ENCODE measurements at places on chromosomes 2 and 18.

- peak; percentile 50 for DNase-seq
These were observed 28.4 kb downstream of the OTX1 start for GRCh38 chr2:63078852-63079606.

- no peak for DNase-seq
These were observed 33.2 kb upstream of the FOSL2 start for GRCh38 chr2:28359222-28360057.

DNA sequence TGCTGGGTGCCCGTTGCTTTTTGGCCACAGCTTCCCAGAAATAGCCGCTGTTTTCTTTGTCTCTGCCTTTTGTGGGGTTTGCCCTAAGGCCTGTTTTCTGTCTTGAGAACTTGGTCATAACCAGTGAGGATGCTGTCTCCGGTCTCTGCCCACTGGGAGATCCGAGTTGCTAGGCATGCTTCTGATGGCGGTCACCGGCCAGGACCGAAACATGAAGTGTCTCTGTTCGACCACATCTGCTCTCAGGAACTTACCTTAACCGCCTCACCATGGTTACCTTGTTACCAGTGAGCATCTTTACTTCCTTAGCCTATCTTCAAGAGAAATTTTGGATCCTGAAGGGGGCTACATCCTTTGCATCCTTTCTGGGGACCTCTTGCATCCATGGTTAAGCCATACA is 91.9 kb downstream of the RTP5 start:
- DNase-seq: no peak

DNA sequence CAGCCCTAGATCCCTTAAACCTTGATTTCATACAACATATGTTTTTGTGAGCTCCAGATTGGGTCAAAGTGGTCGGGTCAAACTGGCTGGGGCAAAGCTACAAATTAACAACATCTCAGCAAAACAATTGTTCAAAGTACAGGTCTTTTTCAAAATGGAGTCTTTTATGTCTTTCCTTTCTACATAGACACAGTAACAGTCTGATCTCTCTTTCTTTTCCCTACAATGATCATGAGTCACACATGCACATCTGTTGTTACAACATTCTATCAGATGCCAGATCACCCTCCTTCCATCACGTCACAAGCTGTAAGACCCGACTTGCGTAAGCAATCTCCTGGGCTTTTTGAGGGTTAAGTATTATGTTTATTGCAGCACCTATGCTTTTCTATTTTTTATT is 55.1 kb downstream of the RHOB start:
- DNase-seq: no peak

DNA sequence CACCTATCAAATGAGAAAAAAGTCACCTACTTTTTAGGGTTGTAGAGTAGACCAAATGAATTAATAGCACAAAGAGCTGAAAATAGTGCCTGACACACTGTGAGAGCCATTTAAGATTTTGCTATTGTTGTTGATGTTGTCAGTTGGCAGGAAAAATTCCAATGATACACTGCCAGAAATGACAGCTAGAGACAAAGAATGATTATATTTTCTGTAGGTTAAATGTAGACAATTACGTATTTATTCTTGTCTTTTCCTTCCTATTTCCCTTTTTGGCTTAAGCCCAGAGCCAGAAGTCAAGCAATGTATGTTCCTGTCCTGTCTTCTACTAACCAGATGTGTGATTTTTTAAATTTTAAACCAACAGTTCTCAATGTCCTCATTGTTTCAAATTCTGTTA is 17.2 kb downstream of the NRXN1 start:
- no peak for DNase-seq

- no peak for DNase-seq
These were observed 137.8 kb upstream of the SP5 start for GRCh38 chr2:170577356-170577755.

DNA sequence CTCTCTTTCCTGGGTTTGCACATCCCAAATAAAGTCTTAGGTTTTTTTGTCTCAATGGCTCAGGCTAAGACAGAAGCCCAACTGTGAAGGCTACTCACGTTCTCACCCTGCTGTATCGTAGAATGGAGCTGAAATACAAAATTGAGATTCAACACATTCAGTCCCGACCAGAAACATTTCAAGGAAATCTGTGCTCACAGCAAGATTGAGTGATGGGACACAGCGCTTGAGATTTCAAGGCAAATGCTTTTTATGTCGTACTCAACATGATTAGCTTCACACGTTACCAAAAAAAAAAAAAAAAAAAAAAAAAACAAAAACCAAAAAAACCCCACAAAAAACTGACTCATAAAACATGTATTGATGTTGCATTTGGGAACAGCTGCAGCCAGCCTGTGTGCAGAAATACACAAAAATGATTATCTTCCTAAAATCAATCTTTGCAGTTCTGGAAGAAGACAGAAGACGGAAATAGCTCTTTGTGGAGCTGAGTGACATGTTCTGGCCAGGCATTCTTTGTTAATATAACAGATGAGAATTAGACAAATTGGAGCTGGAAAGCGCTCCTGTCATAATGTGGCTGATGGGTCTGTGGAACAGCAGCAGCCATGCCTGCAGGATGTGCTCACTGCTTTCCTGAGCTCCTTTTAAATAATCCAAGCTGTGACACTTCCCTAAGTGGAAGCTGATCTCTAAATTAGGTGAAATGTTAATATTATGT is 453.2 kb downstream of the LPIN1 start:
- DNase-seq: no peak

DNA sequence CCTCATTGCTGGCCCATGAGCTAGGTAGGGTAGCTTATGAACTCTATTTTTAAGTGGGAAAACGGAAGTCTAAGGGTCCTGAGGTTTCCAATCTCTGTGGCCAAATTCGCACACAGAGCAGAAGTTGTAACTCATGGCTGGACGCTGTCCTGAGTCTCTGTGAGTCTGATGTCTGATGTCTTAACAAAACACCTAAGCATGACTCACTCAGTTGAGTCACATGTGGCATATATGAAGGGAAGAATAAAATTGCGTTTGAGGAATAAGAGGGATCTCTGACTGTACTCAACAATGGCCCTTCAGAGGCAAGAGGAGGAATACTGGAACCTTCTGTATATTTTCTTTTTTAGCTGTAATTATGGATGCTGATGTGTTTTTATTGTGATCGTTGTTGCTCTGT is 569.7 kb downstream of the RIT2 start:
- peak; percentile 14 for DNase-seq

- DNase-seq: no peak
These were observed 83.7 kb downstream of the BCL11A start for GRCh38 chr2:60469536-60470317.

DNA sequence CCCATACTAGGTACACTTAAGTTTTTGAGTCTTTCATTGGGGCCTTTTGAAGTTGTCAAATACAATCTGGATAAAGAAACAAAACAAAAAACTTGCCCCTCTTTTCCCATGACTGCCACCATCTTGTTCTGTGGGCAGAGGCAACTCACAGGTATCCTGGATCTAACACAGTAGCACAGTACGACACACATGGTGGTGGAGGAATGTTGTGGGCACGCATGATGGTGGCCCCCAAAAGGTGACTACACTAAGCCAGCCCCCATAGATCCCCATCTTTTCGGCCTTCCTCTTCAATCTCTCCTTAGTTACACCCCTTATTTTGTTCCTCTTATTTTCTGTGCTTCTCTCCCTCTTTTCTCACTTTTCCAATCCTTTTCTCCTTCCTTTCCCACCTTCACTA is 4.5 kb upstream of the STPG4 start:
- no peak for DNase-seq

GRCh38 chr2:21042958-21043743 is 722 bp downstream of the APOB start:
- peak; percentile 47 for DNase-seq

DNA sequence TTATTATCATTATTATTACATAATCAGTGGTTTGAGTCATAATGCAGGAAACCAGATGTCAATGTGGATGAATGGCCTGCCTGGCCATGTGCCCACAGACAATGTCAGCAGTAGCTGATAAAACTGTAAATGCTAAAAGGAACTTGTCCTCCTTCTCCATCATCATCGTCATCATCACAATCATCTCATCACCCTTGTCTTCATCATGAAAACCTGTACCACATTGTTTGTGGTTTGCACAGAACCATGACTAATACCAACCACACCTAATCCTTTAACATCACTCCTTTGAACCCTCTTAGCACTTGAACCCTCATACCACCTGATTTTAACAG is 96.0 kb downstream of the HNMT start:
- no peak for DNase-seq

DNA sequence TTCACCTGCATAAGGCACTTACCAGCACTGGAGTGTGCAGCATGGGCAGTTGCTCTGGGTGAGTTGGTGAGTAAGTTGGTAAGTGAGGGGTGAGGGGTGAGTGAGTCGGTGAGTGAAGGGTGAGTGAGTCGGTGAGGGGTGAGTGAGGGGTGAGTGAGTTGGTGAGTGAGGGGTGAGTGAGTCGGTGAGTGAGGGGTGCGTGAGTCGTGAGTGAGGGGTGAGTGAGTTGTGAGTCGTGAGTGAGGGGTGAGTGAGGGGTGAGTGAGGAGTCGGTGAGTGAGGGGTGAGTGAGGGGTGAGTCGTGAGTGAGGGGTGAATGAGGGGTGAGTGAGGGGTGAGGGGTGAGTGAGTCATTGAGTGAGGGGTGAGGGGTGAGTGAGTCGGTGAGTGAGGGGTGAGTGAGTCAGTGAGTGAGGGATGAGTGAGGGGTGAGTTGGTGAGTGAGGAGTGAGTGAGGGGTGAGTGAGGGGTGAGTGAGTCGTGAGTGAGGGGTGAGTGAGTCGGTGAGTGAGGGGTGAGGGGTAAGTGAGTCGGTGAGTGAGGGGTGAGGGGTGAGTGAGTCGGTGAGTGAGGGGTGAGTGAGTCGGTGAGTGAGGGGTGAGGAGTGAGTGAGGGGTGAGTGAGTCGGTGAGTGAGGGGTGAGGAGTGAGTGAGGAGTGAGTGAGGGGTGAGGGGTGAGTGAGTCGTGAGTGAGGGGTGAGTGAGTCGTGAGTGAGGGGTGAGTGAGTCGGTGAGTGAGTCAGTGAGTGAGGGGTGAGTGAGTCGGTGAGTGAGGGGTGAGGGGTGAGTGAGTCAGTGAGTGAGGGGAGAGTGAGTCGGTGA is 17.1 kb downstream of the THAP4 start:
- DNase-seq: no peak

DNA sequence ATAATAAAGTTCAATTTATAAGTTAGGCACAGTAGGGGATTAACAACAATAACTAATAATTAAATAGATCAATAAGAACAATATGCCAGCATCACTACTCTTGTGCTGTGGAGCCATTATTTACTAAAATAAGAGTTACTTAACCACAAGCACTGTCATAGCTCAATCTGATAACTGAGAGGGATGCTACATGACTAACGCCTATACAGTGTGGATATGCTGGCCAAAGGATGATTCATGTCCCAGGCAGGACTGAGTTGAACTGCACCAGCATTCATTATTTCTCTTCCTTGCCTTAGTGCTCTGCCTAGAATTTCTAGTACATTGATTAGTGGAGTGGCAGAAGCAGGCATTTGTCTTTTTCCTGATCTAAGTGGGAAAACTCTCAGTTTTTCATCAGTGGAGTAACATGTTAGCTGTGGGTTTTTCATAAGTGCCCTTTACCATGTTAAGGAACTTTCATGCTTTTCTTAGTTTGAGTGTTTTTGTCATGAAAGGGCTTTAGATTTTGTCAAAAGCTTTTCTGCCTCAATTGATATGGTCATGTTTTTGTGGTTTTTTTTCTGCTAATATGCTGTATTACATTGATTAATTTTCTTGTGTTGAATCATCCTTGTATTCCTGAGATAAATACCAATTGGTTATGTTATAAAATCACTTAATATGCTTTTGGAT is 21.7 kb downstream of the KIAA1328 start:
- peak; percentile 75 for DNase-seq

DNA sequence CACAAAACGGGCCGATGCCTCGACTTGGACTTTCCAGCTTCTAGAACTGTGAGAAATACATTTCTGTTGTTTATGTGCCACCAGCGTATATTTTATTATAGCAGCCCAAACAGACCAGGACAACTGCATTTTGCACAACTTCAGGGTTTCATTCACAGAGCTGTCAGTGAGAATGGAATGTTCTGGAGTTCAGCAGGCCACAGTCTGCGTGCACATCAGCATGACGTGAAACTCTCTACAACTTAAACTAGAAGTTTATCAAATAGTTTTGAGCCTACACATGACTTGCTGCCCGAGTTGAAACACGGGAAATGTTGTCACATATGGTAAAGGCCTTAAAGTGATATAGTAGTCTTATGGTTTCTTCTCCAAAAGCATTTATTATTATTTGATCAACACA is 3.9 kb upstream of the TRIB2 start:
- no peak for DNase-seq

DNA sequence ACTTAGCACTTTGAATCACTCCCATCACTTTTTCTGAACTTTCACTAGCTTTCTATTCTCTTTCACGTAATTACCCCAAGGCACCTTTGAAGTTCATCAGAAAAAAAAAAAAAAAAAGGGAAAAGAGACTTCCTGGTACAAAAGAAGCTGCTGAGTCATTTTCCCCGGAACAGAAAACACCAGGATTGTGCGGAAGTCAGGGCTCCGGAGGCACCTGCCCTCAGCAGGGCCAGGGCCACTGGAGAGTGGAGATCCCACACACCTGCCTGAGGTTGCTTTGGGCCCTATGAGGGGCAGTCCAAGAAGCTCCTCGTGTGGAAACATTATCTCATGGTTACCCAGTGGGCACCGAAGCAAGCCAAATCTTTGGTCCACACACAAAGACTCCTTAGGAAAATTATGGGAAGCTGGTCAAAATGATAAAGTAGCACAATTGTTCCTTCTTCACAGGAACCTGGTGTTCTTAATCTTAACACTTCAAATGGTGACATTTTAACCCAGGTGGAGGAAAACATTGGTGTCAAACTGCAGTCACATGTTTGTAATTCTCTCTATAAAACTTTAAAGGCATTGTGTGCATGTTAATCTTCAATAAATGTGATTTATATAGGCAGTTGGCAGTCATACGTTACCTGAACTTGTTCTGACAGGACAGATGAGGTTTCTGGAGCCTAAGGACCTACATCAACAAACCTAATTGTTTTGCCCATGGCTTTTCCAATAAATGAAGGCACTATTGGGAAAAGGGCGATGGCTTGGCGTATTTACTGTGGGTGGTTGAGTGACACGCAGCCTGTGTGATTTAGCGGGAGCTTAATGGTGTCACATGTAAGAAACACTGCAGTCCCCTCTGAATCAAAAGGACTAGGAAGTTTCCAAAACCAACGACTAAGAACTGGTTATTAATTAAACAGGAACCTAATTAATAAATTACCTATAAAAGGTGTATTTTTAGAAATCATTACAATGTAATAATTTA is 23.4 kb upstream of the FAM110C start:
- DNase-seq: peak; percentile 58

DNA sequence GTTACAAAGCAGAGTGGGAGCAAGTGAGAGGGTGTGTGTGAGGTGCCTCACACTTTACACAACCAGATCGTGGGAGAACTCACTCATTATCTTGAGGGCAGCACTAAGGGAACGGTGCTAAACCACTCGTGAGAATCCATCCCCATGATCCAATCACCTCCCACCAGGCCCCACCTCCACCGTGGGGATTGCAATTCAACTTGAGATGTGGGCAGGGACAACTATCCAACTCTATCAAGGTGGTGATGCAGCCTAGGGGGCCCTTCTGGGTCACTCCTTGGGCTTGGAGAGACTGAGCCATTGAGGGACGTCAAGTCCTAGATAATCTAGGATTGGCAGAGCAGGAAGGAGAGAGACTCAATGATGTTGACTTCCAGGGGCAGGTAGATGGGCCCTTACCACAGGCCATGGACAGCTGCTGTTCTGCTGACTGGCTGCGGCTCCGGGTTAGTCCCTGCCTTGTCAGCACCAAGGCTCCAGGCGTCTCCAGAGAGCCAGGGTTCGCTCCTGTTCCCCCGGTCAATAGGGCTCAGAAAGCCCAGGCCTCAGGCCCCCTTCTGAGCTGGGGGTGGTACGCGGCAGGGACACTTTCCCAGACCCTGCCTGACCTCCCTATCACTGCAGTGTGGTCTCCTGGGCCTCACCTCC is 193.2 kb upstream of the HS6ST1 start:
- DNase-seq: no peak

- no peak for DNase-seq
These were observed 54.0 kb upstream of the CWC22 start for GRCh38 chr2:180061085-180061484.

Data from ACHN (cell line).